ENCODE measurements at places on chromosomes 4 and X. TPM values are rescaled to one million over a fixed set of nuclear protein-coding genes. Genes with fewer than 3 reads are reported as not detected.

GRCh38 chrX:72057849-72058248 lies 73.9 kb downstream of the RTL5 start:
- DNase-seq = no peak

GRCh38 chr4:26866781-26867180 lies 6.1 kb downstream of the STIM2 start:
- DNase-seq = no peak

- DNase-seq = no peak
These were observed 41.3 kb downstream of the DOCK11 start for GRCh38 chrX:118536687-118537461.

DNA sequence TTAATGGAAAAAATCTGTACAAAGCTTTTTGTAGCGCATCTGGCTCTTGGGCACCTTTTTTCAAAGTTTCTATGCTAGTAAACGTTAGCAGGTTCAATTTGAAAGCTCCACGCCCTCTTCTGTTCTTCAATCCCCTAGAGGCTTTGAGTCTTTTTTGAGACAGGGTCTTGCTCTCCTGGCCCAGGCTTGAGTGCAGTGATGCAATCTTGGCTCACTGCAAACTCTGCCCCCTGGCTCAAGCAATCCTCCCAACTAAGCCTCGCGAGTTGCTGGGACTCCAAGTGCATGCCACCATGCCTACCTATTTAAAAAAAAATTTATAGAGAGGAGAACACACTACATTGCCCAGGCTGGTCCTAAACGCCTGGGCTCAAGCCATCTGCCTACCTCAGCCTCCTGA lies 9.2 kb downstream of the RXFP1 start:
- DNase-seq = no peak

GRCh38 chrX:129678614-129679195 lies 23.9 kb upstream of the APLN start:
- no peak for DNase-seq

- DNase-seq = no peak
These were observed 24.2 kb upstream of the VSIG1 start for GRCh38 chrX:108020631-108021030.

GRCh38 chrX:134849390-134849789 lies 141.4 kb upstream of the SMIM10 start:
- DNase-seq = no peak

DNA sequence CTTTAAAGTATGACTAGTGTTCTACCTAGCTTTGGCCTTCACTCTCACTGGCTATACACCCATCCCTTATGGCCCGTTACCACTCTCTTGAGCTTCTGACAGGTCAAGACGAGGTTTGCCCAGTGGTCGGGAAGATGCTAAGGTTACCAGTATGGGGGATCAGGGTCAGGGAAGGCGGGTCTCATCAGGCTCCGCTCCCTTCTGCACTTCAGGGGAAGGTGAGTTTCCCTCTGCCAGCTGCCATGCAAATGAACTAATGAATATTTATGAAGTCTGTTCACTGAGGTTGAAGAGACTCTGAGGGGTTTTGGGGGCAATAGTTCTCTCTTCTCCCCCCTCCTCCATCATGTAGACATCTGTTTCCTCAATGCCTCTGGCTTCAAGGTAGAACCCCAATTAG lies 6.6 kb downstream of the EFNB1 start:
- DNase-seq = no peak

DNA sequence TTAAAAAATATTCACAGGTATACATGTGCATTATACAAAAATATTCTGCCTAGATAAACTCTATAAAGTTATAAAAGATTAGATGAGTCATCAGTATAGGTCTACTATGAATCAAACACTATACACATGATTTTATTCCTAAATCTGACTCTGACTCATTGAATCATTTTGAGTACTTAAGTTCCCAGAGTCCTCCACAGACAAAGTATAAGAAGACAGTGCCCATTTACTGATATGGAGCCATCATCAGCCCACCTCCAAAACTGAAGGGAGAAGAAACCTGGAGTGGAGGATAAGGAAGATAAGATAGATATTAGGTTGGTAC lies 28.7 kb upstream of the ANTXR2 start:
- no peak for DNase-seq

DNA sequence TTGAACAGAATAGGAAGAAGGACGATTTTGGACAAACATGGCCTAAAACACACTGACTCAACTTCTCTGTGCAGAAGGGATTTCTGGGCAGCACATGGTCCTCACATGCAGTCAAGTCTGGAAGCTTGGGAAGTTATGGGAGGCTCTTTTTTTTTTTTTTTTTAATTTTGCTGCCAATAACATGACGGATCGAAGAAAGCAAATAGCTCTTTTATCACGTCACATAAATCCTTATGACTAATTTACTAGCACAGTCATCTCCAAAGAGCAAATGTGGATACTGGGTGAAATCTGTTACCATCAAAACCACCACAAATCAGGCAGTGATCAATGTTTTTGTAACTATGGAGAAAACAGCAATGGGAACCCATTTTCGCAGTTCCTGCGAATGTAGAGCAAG lies 193.3 kb upstream of the FAM9B start:
- DNase-seq = no peak

DNA sequence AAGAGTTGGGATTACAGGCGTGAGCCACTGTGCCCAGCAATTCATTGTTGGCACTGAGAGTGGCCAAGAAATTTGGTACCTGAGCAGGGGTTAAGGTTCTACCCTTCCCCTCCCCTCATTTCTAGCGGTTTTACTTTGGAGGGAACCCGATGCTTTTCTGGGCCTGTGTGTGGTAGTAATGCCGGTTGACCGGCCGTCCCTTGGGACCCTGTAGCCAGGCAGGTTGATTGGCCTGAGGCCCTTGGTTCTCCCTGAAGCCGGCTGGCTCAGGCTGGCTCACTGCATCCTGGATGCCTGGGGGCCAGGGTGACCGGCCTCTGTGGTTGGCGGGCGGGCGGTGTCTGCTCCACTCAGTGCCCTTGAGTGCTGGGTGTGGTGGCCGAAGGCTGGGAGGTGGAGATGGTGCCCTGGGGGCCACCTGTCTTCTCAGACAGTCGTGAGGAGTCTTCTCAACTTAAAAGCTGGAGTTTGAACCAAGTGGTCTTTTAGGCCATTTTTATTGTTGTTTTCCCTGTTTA lies 45.6 kb downstream of the RGS12 start:
- no peak for DNase-seq

GRCh38 chrX:111394569-111394968 lies 17.4 kb downstream of the DCX start:
- DNase-seq = no peak

DNA sequence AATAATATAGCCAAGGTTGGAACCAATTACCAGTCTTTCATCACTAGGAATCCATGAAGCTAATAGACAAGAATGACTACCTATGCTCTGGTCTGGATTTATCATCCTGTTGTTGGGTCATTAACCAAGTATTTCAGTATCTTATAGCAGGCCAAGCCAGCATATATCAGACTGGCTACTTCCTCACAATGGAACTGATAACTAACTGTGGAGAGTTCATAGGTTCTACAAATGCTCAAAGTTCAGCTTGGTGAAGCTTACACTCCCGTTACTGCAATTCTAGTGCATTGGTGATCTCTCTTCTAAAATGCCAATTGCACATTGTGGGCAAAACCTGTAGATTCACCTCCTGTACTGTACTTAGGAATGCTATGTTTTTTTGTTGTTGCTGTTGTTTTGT lies 4.8 kb downstream of the TRPC5OS start:
- no peak for DNase-seq

DNA sequence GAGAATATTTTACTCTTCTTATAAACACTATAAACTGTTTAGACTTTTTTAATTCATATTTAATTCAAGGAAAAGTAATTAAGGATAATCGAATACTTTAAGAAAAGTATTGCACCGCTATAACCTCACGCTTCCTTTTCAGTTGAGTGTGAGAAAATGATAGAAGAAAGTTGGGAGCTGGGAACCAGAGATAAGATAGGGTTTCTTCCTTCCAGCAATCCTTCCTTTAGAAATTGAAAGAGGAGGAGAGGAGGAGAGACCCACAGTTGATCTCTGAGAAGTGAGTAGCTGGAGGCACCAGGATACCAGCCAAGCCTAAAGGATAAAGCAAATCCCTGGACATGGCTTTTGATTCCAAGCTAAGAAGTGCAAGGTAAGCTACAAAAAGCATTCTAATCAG lies 242.3 kb upstream of the NOCT start:
- DNase-seq = no peak

DNA sequence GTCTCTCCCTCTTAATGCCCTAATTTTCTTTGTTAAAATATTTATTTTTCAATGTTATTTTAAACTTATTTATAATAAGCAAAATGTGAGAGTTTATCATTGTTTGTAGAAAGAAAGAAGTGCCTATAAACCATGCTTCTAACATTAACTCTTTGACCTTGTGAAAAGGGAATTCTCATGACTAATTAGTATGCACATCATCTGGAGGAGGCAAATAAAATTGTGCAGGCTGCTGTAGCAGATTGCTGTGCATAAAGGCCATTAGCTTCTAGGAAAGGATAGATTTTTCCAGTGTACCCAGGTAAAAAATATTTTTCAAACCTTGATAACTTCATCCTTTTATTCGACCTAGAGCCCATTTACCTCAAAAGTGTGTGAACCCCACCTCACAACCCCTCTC lies 84.6 kb upstream of the GUCY1A1 start:
- no peak for DNase-seq

GRCh38 chr4:138910914-138911336 lies 104.7 kb upstream of the NOCT start:
- peak; percentile 78 for DNase-seq

GRCh38 chr4:131450572-131451209 lies 1698.4 kb upstream of the PCDH10 start:
- no peak for DNase-seq

- DNase-seq = no peak
These were observed 96.0 kb downstream of the FANCB start for GRCh38 chrX:14776901-14777300.

Gene NAT8L
- polyA plus RNA-seq = 4.1 TPM

Gene GAGE2A
- not detected for polyA plus RNA-seq

Gene TBX22
- polyA plus RNA-seq = 0.12 TPM

Gene CCDC160
- polyA plus RNA-seq = 3.0 TPM

Gene CXXC4
- 15.6 TPM for polyA plus RNA-seq

Gene RAB41
- polyA plus RNA-seq = 0.73 TPM

Gene CSAG3
- polyA plus RNA-seq = not detected

Gene NR3C2
- polyA plus RNA-seq = 12.9 TPM

Gene SPIN4
- 18.4 TPM for polyA plus RNA-seq

Data from right lung (tissue), 10 donors.